ENCODE measurements at places on chromosomes 16 and 17.

GRCh38 chr16:56673921-56674320, 4.3 kb downstream of the MT1H start:
- no peak for DNase-seq

GRCh38 chr17:61383689-61384201, 15.9 kb upstream of the TBX2 start:
- no peak for DNase-seq

- DNase-seq: no peak
Observed at GRCh38 chr16:21634216-21634615, 18.2 kb downstream of the IGSF6 start.

- no peak for DNase-seq
Observed at GRCh38 chr16:593406-593805, 3.5 kb downstream of the RAB40C start.

DNA sequence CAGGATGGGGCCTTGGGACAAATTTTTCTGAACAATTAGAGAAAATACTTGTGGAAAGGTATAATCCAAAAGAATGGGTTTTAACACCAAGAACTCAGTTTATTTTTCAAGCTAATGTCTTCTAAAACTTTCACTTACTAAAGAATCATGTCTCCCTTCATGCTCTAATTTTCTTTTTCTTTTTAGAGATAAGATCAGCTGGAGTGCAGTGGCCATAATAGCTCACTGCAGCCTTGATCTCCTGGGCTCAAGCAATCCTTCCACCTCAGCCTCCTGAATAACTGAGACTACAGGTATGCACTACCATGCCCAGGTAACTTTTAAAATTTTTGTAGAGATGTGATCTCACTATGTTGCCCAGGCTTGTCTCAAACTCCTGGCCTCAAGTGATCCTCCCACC, 5.5 kb downstream of the OR4D1 start:
- no peak for DNase-seq

DNA sequence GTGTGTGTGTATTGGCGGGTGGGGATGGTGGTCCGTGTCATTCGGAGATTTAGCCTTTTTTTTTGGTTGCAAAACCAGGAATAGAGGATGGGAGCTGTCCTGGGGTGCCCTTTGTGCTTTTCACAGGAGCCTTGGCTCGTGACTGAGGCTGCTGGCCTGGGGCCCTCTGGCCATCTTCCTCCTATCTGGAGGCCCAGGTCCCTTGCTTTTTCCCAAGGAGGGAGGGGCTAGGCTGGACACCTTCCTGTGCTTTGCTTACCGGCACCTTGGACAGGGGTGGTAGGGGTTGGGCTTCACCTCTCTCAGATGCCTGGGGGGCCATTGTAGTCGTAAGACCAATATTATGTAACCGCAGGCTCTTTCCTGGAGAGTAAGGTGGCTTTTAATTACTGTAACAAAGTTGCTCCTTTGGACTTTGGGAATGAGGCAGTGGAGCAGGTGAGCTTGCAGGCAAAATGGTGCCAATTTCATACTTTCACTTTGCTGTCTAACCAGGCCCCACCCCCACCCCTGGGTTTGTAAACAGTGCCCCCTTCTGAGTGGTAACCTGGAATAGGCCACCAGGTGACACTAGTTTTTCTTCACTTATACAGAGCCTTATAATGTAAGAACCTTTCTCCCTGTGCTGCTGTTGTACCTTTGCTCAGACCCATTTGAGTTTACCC, 1.2 kb downstream of the DYNLL2 start:
- DNase-seq: peak; percentile 54

- DNase-seq: no peak
Observed at GRCh38 chr17:34398990-34399389, 36.0 kb upstream of the CCL1 start.

DNA sequence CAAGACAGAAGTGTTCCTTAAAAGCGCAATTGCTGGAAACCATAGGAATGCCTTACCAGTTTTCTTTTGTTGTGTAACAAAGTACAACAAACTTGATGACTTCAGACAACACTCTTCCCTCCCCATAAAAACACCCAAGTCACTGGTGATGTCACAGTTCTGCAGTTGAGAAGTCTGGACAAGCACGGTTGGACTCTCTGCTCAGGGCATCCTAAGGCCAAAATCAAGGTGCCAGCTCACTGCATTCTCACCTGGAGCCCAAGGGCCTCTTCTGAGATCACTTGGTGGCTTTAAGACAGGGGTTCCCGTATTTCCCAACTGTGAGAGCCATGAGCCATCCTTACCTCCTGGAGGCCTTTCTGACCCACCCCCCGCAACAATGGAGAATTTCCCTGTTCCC, 45.6 kb upstream of the MEAK7 start:
- no peak for DNase-seq

- no peak for DNase-seq
Observed at GRCh38 chr17:56144223-56144622, 9.1 kb upstream of the ANKFN1 start.

DNA sequence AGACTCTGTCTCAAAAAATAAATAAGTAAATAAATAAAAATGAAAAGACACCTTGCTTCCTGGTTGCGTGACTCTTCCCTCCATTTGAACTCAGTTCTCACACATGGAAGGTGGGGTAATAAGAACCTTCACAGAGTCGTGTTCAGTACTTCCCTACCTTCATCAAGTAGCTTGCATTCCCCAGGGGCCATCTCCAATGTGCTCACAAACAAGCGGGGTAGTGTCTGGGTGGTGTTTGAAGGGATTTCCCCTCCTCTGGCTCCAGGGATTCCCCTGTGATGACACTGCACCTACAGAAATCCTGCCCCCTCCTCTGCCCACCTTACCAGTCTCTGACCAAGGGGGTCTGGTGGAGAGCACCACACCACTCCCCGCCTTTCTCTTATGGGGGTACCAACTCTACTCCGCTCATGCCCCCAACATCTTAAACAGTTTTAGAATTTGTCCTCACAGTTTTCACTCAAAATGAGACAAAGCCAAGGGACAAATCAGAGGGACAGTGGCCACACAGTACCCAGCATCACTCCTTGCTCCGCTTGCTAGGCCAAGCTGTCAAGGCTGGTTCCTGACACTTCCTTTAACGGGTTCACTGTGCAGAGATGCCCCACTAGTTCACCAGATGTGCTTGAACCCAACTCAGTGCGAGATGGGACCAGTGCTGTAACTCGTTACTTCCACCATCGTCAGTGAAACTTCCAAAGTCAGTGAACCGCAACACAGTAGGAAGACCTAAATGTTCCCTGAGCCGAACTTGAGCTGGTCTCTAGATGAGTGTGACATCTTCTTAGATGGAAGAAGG, 69.1 kb downstream of the COPRS start:
- DNase-seq: no peak

- no peak for DNase-seq
Observed at GRCh38 chr17:36623281-36623680, 21.9 kb downstream of the MRM1 start.

DNA sequence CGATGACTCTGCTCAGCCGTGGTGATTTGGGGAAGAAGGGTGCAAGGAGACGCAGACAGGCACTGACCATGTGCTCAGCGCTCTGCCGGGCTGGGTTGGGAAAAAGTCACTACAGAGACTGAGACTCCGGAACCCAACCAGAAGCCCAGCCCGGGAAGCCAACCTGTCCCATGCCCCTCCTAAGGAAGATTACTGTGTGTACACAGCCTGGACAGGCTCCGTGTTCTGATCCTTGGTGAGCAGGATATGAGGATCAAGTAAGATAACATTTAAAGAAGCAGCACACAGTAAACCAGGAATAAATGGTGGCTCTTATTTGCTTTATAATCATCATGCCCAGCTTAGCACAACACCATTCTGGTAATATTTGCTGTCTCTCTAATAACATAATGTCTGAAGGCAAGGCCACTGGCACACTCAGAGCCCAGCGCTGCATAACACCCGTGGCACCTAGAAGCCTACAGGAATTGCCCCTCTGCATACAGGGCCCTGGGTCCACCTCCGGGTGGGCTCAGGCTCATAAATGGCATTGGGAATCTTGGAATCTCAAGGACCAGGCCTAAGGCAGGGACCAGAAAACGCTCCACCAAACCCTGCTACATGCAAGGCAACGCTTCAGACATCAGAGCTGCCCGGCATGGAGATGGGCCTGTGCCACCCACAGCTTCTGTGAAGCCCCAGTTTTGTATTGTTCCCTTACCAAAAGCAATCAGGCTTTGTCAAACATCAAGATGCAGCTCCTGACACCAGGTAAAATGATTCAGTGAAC, 113.5 kb downstream of the DYNLRB2 start:
- no peak for DNase-seq

DNA sequence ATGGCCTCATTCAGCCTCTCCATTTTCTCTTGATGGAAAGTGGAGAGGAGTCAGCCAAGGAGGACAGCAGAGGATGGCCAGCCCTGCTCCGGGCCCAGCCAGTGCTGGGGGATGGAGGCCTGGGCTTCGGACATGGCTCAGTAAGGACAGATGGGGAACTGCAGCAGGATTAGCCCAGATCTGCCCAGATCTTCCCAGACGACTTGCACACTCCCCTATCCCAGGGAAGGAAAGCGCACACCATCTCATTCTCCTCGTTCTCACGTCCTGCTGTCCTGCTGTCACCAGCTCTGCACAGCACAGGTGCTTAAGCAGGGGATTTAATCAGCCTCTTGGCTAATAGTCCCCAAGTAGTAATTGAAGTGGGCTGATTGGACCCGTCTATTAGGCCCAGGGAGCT, 100.2 kb upstream of the SDK2 start:
- DNase-seq: no peak

GRCh38 chr17:81858170-81858966, 2.0 kb downstream of the P4HB start:
- no peak for DNase-seq

DNA sequence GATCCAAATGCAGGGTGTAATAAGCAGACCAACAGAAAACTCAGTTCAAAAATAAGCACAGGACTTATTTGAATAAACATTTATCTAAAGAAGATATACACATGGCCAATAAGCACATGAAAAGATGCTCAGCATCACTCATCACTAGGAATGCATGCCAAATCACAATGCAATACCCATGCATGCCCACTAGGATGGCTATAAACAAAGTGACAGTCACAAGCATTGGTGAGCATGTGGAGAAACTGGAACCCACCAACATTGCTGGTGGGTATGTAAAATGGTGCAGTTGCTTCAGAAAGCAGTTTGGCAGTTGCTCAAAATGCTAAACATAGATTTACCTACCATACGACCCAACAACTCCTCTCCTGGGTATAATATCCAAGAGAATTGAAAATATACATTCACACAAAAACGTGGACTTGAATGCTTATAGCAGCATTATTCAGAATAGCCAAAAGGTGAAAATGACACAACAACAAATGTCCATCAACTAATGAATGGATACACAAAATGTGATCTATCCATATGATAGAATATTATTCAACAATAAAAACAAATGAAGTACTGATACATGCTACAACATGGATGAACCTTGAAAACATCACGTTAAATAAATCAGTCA, 20.1 kb downstream of the UBE2O start:
- DNase-seq: peak; percentile 9

- DNase-seq: peak; percentile 66
Observed at GRCh38 chr16:68367030-68367429, 56.2 kb downstream of the PRMT7 start.

DNA sequence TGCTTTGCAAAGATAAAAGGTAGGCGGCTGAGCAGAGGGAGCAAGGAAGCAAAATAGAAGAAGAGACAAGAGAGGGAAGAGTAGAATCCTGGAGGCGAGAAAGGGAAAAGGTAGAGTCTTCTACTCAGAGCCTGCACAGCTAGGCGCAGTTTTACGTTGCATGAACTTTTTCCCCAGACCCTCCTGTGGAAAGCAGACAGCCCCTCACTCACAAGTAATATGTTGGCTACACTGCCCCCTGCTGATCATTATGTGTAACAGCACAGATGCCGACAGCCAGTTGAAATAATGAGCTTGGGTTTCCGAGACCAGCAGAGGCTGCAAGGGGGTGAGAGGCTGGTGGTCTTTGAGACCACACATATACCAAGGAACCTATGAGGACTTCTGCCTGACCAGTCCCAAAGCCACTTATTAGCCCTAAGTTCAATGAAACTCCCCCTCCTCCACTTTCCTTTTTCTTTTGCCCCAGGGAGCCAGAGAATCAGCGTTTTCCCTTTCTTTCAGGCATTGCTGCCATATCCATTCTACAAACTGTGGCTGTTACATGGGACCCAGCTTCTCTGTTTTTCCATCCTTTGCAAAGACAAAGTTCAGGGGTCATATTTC, 22.5 kb upstream of the CMTR2 start:
- DNase-seq: peak; percentile 21

DNA sequence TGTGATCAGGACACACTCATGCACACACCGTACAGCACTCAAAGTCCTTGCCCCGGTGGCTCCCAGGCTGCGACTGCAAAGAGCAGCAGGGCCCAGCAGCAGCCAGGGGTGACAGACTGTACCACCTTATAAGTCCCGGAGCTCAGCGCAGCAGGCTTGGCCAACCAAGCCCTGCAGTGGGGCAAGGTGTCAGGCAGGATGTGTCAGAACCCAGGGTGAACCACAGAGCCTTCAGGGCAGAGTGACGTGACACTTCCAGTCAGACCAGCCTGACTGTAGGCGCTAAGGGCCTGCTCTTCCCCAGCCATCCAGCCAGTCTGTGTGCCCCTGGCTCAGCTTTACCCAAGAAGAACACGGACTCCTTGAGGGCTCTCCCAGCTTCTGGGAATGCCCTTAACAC, 204.1 kb downstream of the COPRS start:
- DNase-seq: no peak

DNA sequence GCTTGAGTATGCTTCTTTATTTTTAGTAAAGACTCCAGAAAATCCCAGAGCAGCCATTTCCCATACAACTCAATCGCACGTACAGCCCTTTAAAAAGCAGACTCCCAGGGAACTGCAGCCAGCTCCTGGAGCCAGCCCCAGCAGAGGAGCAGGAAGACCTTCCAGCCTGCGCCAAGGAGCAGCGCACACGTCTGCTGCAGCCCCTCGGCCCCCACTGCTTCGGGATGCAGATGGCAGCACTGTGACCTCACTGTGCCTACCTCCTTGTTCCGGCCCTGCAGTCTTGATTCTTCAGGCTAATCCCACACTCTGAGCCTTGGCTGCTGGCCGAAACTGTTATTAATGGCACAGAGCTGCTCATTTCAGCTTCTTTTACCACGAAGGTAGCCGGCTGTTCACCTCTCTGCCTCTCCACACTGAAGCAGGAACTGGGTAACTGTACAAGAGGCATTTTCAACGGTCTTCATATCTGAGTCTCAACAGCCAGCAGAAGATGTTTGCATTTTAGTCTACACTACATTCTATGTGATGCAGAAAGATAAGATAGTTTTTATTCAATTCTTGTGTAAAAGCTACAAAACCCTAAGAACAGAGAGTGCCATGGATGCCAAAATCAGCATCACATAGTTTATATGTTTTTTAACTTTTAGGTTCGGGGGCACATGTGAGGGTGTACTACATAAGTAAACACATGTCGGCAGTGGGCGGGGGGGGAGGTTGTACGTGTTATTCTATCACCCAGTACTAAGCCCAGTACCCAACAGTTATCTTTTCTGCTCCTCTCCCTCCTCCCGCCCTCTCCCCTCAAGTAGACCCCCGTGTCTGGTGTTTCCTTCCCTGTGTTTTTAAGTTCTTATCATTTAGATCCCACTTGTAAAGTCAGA, 130.9 kb downstream of the ANKRD11 start:
- DNase-seq: no peak

GRCh38 chr17:72691586-72691985, 400.9 kb downstream of the SLC39A11 start:
- DNase-seq: no peak
